ENCODE measurements at places on chromosomes 6 and 20. TPM values are rescaled to one million over a fixed set of nuclear protein-coding genes. Genes with fewer than 3 reads are reported as not detected.

ZBTB46 gene
- total RNA-seq, result 12.7 TPM

PGC gene
- not detected for total RNA-seq

TTK gene
- 0.52 TPM for total RNA-seq

SEMG1 gene
- total RNA-seq, result not detected

SLC22A1 gene
- total RNA-seq, result 0.38 TPM

NOX3 gene
- total RNA-seq, result not detected

PTCRA gene
- total RNA-seq, result not detected

OARD1 gene
- 16.3 TPM for total RNA-seq

BMP7 gene
- total RNA-seq, result 23.9 TPM

TCF19 gene
- total RNA-seq, result 8.3 TPM

All from left cardiac atrium (tissue), 4 donors.